ENCODE measurements at places on chromosomes 16 and 17.

DNA sequence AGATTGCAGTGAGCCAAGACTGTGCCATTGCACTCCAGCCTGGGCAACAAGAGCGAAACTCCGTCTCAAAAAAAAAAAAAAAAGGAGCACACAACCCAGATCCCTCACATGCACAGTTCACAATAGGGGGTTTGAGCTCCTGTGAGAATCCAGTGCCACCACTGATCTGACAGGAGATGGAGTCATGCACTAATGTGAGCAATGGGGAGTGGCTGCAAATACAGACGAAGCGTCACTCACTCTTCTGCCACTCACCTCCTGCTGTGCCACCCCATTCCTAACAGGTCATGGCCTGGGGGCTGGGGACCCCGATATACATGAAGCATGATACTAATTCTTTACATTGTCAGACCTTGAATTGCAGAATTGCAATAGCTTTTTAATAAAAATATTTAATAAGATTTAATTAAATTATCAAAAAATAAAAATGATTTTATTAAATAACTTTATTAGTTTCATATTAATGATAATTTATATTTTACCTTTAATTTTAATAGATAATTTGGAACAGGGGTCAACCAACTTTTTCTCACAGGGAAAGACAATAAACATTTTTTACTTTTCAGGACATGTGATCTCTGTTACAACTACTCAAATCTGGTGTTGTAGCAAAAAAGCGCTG lies 171.4 kb downstream of the COPRS start:
- no peak for DNase-seq

- peak; percentile 14 for DNase-seq
Measured at GRCh38 chr17:68398691-68399637, 58.3 kb downstream of the WIPI1 start.

DNA sequence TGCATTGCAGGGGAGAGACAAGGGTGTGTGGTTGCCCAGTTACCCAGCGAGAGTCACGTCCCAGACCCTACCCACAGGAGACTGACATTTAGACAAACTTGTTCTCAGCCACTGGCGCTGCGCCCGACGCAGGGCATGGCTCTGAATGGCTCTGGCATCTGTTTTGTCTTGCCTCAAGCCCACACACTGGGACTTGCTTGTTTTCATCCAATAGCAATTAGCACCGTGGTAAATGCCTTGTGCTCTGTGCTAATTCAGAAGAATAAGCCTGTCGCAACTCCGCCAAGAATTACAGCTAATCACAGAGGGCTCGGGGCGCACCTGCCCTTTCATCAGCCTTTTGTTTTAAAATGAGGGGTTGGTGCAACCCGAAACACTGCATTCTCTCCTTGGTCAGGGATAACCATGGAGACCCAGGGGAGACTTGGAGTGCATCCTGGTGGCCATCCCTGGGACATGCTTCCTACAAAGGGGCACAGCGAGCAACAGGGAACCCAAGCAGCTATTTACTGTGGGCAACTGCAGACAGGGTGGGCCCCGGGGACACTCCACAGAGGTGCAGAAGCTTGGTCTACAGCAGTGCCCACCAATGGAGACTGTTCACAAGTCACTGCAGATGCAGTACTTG lies 220.6 kb upstream of the ZFHX3 start:
- DNase-seq = peak; percentile 43

- DNase-seq = peak; percentile 71
Measured at GRCh38 chr17:55816532-55817396, 65.9 kb downstream of the PCTP start.

DNA sequence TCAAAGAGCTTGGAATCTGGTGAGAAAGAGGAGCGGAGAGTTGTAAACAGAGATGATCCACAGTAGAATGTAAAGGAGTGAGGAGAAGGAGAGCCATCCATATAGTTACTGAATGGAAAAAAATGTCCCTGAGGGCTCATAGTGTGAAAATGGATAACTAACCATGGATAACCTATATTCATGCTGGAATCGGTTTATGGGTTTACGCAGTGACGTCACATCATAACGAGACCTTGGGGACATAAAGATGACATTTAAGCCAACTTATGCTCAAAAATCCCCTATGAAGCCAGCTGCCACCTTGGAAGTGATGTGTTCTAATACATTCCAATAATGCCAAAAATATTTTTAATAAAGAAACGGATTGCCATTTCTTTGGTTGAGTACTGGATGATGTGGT lies 22.5 kb downstream of the IRX6 start:
- DNase-seq = no peak

DNA sequence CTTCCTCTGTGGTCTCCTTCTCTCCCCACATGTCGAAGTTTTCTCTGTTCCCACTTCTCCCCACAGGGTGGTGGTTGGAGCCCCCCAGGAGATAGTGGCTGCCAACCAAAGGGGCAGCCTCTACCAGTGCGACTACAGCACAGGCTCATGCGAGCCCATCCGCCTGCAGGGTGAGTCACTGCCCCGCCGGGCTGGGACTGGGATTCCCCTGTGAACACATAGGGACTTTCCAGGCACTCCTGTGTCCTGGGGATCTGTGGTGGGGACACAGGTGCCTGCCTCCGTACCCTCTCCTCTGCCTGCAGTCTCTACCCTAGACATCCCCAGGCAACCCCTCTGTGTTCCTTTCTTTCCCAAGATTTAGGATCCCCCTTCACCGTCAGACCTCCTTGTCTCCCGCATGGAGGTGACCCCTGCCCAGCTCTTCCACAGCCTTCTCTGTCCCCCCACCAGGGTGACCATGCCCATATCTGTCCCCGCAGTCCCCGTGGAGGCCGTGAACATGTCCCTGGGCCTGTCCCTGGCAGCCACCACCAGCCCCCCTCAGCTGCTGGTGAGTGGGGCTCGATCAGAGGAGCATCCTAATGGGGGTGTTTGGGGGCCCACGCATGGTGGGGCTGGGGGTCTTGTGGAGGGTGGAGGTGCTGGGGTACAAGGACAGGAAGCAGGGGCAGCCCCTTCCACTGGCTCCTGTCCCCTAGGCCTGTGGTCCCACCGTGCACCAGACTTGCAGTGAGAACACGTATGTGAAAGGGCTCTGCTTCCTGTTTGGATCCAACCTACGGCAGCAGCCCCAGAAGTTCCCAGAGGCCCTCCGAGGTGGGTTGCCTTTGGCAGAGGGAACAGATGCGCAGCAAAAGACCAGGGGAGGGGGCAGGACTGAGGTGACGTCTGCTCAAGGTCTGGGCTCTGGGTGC lies 5.8 kb downstream of the ITGAM start:
- no peak for DNase-seq

- no peak for DNase-seq
Measured at GRCh38 chr17:41013606-41014005, 4.7 kb upstream of the KRTAP3-1 start.

DNA sequence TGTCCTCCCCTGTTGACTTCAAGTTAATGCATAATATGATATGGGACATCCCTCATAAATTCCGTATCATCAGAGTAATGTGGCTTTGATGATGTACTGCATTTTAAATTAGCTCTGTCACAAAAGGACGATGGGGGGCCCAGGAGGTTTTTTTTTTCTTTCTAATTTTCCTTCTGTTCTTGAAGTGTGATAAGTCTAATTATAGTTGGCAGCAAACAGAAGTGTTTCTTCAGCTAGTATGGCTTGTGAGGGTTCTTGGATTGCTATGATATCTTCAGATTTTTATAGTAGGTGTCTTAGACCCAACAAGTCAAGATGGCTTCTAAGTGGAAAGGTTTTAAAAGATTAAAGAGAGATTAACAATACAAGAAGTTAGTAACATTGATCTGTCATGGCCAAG lies 796.2 kb upstream of the RBFOX1 start:
- no peak for DNase-seq

DNA sequence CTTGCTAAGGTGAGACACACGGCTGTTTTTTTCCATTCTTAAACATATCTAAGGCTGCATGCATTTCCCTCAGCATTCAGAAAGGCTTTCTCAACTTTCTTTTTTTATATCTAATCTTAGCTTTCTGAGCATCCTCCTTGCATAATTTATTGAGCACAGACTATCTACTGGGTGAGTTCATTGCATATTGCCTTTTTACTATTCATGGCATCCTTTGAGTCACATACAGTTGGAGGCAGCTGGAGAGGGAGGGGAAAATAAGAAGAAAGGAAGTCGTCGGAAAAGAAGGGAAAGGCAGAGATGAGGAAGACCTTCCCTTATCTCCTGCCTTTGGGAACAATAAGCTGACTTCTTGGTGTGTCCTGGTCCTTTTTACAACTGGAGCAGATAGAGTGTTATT lies 468.3 kb downstream of the SLC39A11 start:
- no peak for DNase-seq

DNA sequence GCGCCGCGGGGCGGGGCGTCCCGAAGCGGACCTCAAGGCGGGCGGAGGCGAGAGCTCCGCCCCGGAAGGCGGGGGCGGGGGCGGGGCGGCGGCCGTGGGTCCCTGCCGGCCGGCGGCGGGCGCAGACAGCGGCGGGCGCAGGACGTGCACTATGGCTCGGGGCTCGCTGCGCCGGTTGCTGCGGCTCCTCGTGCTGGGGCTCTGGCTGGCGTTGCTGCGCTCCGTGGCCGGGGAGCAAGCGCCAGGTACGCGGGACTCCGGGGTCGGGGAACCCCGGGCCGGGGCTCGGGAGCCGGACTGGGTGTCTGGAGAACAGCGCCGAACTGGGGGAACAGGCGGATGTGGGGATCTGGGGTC lies at the start of gene TNFRSF12A:
TSS of gene TNFRSF12A (plus strand) at position 122 of the 357 bp plus-strand sequence. CDS start at position 152, 30 bp downstream.
- DNase-seq = peak; percentile 64

DNA sequence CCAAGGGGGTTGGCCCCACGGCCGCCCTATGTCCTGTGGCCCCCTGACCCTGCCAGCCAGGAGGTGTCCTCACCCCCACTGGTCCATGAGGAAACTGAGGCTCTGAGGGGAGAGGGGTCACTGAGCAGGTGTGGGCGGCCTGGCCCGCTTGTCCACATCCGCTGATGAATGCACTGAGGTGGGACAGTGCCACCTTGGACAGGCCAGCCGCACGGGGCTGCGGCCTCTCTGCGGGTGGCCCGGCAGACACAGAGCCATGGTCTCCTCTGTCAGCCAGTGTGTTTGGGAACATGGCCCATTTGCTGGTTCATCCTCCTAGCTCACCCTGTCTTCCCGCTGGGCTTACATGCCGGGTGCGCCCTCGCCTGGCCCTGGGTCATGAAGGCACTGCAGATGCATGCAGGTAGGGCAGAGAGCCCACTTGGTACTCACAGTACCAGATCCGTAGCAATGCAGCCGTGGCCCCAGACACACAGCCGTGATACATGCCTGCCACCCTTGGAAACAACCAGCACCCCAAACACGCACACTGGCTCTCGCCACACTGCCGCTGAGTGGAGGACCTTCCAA lies 93.9 kb downstream of the ENGASE start:
- DNase-seq = no peak

- DNase-seq = no peak
Measured at GRCh38 chr17:36640836-36641235, 39.5 kb downstream of the MRM1 start.

- no peak for DNase-seq
Measured at GRCh38 chr17:72025113-72025512, 95.7 kb upstream of the SOX9 start.

GRCh38 chr16:72902206-72902605 lies 145.7 kb downstream of the ZFHX3 start:
- DNase-seq = no peak

DNA sequence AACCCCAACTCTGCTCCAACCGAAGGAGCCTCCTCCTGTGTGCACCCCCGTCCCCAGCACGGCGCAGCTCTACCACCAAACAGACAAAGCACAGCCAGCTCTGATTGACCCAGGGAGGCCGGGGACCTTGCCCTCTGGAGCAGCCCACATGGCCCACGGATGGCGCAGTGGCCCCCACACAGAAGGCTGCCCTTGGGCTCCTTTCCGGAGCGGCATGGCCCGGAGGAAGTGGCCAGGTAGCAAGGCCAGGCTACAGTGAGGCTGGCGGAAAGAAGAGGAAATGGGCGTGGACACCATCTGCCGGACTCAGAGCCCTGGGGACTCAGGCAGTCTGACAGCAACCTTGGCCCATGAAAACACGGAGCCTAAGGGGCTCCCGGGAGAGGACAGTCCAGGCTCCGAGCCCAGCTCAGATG lies 19.9 kb upstream of the ZC3H18 start:
- DNase-seq = no peak

DNA sequence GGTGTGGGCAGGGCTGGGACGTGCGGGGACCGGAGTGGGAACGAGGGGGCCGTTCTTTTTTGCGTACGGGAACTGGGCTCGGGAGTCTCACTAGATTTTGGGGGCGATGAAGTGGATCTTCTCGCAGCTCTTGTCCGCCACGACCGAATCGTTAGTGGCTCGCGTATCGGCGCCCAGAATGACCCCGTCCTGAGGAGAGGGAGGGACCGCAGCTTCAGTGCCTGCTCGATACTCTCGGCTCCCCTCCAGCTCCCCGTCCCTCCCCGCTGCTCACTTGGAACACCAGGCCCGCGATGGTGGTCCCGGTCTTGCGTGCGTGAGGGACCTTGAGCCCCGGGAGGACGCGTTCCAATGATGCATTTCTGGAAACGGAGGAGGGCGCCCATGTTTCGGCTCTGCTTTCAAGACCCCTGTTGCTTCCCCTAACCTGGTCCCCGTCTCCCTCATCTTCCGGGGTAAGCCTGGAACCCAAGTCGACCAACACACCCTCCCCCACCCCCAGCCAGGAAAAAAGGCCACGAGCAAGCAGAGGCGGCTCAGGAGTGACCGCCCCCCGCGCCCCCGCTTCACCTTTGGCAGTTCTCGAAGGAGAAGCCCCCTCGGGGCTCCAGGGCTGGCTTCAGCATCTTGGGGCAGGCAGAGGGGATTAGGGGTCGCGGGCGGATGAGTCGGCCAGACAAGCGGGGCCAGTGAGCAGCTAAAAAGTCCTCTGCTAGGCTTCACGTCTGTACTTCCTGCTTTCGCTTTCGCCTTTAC lies at the start of gene PSMB10:
TSS of gene PSMB10 (minus strand) at position 727 of the 756 bp plus-strand sequence. CDS start at position 626, 101 bp downstream.
- no peak for DNase-seq

DNA sequence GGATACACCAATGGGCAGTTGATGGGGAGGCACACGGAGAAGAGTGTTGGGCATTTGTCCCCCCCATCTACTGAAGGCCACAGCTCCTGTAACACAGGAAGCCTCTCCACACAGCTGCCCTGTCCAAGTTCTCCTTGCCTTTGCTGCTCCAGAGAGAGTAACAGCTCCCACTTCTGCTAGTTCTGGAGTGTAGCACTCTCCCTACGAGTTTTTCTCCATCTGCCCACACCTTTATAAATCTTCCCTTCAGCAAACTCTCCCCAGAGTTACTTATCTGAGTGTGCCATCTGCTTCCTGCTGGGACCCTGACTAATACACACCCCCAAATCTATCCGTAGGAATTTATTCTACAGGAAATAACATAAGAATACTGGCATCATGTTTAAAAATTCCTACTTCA lies 42.6 kb upstream of the ERN1 start:
- DNase-seq = no peak

DNA sequence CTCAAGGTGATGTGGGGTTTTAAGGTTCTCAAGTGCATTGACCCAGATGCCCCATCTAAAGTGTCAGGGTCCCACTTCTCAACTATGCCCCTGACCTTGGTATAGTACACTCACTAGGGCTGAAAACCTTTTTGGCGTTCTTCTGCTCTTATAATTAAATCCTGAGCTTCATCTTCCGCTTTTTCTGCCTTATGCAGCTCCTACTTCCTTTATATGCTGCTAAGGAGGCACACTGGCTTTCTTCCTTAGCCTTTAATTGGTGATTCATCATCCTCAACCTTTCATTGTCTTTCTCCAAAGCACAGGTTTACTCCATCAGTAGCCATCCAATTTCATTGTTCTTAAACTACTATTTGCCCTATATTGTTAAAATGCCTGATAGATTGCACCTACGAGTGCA lies 5.3 kb upstream of the NF1 start:
- no peak for DNase-seq
